ENCODE measurements at places on chromosomes 6 and 20.

DNA sequence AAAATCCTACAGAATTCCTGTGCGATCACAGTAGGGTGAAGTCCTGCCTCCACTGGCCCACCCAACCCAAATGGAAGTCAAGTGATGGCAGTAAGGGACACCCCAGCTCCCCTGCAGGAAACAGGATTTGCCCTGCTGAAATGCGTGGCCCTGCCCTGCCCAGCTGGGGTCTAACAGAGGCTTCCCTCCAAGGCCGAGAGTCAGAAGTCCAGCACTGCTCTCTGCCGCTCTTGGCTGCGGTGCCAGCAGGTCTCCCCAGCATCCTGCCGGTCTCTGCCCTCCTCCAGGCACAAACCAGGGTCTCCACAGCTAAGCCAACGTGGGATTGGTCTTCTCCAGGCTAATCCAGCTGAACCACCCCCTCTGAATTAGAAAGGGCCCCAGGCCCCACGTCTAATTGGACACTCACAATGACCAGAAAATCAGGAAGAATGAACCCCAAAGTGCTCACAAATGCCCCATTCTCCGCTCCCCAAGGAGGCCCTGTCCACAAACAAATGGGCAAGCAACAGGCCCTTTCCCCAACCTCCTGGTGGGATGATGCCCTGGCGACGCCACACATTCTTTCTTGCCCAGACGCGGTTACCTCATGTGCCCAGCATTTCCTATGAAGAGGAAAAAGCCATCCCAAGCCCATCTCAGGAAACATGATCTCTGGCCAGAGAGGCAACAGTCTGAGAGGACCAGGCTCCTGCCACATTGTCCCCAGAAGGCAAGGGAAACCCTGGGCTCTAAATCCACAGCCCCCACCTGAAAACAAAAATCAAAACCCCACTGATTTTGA, 117.2 kb downstream of the BANF2 start:
- no peak for DNase-seq

- DNase-seq = no peak
Observed at GRCh38 chr6:134826889-134827737, 122.8 kb downstream of the ALDH8A1 start.

GRCh38 chr20:8631271-8631670, 437.6 kb upstream of the PLCB4 start:
- no peak for DNase-seq

- DNase-seq = no peak
Observed at GRCh38 chr20:37413023-37413334, 67.0 kb downstream of the SRC start.

DNA sequence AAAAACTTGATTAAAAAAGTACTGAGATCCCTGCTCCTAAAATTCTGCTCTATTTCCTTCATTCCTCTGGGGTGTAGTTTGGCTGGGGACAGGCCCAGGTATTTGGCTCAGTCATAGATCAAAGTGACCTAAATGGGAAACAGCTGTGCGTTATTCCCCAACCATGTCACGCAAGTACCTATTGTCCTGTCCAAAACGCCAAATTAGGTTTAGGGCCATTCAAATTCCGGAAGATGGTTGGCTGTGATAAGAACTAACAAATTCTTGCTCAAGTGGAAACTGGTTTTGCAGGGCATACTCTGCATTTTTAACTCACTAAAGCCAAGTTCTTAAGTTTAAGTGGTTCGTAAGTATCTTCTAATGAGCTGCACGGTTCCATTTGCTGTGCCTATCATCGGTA, 147.6 kb upstream of the TMEM170B start:
- no peak for DNase-seq

DNA sequence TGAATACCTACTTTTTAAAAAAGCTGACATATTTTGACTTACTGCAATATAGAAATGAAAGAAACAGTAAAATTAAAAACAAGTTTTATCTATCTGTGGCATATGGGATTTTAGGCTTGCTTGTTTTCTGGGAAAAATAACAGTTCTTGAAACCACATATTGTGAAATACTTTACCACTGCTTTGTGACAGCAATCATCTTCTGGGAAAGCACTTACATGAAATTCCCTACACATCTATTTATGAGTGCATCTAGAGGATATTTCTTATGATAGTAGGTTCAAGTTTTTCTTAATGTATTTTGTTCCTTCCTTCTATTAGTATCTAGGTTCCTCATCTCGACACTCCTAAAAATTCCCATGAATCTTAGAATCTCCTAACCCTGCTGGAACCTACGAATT, 75.2 kb downstream of the STXBP5 start:
- DNase-seq = no peak

DNA sequence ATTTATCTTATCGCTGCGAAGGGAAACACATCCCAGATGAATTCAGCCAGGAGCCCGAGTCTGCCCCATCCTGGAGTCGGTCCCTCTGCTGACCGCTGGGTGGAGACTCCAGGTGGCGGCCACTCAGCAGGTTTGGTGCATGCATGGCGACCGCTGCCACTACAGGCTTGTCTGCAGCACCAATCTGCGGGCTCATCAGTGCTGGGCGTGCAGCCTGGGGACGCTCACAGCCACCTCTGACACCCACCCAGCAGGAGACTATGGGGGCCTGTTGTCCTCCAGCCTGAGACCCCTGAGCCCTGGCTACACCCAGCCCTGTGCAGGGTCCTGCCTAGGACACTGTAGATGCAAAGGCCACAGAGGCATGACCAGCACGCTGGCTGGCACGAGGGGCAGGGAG, 40.5 kb upstream of the GATA5 start:
- no peak for DNase-seq
